Skin of body (tissue), 3 donors: ENCODE measurements at places on chromosomes 16 and 17.
A peak's percentile ranks its signal among the peaks of the same experiment; 100 is the strongest.

- DNase-seq = no peak
These were observed 7.2 kb downstream of the GRIN2C start for GRCh38 chr17:74852237-74853047.

DNA sequence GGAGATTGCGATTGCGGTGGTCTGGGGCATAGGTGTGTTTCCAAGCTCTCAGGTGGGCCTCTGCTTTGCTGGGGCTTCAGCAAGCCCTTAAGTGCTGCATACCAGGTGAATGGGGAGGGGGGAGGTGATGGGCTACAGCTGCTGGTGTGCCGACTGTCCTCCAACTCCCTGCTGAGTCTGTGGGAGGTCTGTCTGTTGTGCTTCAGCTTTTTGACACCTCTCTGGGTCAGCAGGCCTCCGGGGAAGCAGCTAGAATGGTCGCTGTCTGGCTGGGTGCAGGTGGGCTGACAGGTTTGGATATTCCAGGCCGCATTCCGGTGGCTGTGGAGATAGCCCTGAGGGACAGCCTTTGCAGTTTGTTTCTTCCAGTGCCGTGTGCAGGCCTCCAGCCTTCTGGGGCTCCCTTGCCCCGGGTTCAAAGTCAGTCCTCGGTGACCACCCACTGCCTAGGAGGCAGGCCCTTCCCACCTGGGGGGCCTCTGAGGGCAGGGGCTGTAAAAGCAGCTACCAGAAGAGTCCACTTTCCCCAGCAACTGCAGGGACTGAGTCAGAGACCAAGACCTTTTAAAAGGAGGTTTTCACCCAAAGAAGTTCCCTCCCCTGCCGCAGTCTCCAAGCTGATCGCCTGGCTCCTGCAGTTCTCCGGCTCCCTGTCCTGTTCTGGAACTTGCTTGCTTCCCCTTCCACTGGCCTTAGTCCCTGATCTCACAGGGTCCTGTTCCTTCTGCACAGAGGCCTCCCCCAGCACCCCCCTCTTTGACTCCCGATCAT, 2.0 kb upstream of the TTYH2 start:
- no peak for DNase-seq

DNA sequence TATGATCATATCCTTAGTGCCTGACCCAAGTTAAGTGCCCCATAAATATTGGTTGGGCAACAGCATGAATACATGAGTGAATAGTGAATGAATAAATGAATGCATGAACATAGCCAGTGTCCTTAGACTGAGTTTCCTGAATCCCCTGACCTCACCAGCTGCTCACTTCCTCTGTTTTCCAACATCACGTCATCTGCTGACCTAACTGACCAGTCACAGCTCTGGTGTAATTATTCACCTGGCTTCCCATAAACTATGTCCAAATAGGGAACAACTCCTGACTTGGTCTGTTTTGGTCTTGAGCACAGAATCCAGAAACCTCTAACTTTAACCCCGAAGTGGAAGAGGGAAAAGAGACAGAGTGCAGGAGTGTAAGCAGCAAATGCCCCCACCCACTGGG, 83.4 kb downstream of the ASIC2 start:
- DNase-seq = no peak

DNA sequence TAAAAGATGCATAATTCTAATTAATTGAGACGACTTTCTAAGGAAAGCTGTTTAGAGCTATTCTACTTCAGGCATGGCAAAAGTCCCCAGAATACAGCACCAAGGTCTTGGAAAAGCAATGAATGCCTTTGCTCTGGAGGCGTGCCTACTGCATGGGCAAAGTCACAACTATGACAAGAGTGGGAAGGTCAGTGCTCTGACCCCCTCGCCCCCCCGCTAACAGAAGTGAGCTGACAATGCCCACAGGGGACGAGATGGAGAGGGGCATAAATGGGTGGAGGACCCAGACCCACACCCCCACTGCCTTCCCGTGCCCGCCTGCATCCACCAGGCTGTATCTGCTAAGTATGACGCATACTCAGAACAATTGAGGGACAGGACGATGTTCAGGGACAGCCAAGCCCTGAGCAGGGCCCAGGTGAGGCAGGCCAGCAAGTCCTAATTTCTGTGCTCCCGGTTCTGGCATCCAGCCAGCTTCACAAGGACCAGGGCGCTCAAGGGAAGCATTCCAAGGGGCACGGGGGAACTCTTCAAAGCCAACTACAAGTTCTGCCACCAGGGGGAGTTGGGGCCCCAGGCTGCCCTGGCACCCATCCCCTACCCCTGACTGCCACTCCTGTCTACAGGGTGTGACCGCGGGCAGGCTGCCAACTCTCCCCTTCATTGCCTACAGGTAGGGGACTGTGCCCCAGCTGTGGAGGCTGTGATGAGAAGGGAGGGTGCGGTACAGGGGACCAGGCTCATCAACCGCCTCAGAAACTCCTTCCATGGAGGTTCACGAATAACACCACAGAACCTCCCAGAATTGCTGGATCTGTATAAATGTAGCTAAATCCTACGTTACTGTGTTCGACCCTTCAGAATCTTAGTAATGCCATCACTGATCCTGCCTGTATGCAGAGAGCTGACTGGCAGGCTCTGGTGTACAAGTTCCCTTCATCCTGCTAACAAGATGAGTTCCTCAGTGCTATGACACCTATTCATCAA, 20.8 kb downstream of the NPRL3 start:
- DNase-seq = no peak

- no peak for DNase-seq
These were observed 15.1 kb downstream of the YWHAE start for GRCh38 chr17:1384905-1385435.

GRCh38 chr17:10640475-10640874, 16.6 kb downstream of the MYH3 start:
- no peak for DNase-seq

GRCh38 chr16:26194526-26194925, 502.8 kb downstream of the HS3ST4 start:
- DNase-seq = no peak

DNA sequence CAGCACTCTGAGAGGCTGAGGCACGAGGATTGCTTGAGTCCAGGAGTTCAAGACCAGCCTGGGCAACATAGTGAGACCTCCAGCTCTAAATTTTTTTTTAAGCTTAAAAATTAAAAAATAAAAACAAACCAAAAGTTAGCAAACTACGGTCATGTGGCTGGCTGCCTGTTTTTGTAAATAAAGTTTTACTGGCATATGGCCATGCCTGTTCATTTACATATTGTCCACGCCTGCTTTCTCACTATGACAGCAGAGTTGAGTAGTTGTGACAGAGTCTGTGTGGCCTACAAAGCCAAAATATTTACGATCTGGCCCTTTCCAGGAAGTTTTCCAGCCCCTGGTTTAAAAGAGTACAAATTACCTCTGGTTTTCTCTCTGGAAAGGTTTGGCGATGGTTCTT, 3.3 kb downstream of the SLX4 start:
- DNase-seq = no peak

- no peak for DNase-seq
These were observed 215.8 kb downstream of the RBFOX3 start for GRCh38 chr17:79395066-79395465.

- no peak for DNase-seq
These were observed 52.5 kb downstream of the ZFPM1 start for GRCh38 chr16:88505405-88506082.

DNA sequence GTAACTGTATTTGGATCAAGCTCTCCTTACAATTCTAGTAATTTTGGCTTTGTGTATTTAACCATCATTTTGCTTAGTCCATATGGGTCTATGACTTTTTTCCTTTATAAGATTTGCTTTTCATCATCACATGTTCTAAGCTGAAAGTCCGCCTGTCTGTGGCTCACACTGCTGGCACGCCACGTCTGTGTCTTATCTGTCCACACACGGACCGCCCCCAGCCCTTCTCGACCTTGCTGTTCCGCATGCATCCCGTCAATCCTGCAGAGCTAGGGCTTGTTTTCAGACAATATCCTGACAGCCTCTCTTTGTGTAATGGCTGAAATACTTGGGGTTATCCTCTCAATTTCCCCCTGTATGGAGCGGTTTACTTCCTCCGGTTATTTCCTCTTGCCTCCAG, 8.4 kb upstream of the ALDH3A1 start:
- DNase-seq = no peak

DNA sequence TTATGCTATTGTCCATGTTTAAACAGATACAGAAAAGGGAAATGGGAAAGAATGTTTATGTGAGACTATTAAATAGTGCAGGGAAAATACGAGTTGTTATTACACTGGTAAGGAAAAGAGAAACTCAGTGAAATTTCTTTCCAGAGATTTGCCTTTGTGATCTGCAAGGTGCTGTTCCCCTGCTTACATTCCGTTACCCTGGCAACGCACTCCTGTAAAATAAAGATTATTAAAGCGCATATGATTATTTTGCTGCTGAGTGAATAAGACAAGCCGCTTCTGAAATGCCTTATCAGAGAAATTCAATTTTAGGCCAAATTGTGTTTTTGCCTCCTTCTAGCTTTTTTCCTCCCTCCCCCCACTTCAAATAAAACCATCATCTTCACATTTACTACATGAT, 328.6 kb upstream of the PMFBP1 start:
- DNase-seq = no peak

DNA sequence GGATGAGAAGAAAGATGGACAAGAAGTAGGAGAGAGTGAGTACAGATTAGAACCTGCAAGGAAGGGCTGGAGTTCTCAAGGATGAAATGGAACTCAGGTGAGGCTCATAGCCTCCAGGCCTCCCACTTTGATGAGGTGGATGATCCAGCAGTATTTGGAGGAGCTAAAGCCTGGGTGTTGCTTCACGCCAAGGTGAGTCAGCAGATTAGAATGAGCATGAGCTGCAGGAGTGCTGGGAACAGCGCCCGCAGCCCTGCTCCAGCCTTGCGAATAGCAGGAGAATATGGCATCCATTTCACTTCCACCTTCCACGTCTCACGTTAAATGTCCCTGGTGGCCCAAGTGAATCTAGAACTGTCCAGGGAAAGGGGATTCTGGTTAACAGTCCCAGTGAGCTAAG, 94.4 kb upstream of the CPHXL start:
- no peak for DNase-seq

- DNase-seq = no peak
These were observed 74.8 kb downstream of the IRX6 start for GRCh38 chr16:55398762-55399161.

GRCh38 chr16:78796221-78796866, 696.9 kb downstream of the WWOX start:
- peak; percentile 46 for DNase-seq

DNA sequence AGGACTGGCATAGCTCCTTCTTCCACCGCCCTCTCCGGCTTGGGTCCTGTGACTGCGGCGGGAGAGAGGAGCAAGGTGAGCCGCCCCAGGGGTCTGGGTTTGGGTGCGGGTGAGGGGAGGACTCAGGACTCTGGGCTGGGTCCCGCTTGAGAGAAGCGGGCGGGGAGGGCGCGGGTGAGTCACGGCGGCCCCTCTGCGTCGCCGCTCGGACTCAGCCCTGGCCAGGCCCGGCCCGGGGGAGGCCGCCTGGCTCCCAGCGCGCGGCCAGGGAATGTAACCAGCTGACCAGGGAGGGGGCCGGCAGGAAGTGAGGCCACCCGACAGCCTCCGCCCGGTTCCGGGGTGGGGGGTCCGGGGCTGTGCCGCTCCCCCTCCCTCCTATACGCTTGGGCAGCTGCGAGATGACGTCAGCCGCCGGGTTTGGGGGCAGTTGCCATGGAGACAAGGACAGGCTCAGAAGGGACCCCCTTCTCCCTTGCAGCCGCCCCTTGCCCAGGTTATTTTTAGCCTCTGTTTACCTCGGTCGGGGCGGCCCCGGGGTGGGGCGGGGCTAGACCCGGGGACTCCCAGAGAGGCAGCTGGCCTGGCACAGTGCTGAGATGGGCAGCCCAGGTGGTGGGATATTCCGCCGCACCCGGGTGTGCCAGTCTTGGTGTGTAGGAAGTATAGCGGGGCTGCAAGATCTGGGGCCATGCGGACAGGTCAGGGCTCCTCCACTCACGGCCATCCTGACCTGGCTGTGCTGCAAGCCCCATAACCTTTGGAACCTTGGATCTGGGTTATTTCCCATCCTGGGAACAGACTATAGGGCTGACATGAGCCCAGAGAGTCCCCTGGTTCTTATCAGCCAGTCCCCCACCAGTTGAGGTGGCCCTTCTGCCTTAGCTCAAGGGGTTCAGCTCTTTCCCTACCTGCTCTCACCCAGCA, 1.6 kb downstream of the RIPOR1 start:
- no peak for DNase-seq

DNA sequence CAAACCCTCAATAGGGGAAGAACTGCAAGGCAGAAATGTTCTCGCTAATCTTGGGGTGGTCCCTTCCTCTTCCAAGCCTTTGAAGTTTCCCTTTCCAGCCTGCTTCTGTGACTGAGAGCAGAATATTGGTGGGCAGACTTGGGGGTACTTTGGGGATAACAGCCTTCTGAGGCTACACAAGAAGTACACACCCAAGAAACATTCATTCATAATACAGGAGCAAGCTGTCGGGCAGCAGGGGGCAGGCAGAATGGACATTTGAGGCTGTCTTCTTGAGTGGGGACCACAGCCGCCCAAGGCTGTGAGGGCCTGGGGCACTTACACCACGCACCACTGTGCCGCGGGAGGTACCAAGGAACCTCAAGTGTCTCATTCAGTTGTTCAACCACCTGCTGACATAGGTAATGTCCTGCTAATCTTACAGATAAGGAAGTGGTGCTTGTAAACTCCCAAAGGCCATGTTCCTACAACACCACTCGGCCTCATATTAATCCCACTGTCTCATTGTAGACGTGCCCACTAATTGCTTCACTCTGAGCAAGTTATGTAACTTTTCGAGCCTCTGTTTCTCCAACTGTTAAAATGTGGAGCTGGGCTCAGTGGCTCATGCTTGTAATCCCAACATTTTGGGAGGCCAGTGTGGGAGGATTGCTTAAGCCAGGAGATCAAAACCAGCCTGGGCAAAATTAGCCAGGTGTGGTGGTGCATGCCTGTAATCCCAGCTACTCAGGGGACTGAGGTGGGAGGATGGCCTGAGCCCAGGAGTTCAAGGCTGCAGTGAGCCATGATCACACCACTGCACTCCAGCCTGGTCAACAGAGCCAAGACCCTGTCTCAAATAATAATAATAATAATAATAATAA, 2.5 kb upstream of the MRPS23 start:
- DNase-seq = no peak

GRCh38 chr16:52069866-52070265, 477.1 kb downstream of the TOX3 start:
- peak; percentile 34 for DNase-seq

DNA sequence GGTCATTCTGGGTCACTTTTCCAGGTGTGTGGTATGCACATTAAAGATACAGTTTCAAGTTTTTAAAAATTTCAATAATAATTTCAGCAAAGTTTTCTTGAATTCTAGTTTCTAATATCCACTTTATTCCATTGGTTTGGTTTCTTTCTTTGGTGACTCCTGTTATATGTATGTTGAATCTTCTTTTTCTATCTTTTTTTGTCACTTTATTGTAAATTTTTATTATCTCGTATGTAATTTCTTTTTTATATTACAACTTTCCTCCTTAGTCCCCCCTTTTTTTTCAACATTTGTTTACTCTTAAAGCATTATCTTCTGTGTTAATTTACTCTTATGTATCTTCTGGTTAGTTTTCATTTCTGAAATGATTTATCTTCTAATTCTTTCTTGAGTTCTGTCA, 57.5 kb downstream of the NF1 start:
- DNase-seq = no peak

GRCh38 chr17:75647061-75647460, 13.8 kb downstream of the SMIM5 start:
- no peak for DNase-seq
